ENCODE measurements at places on chromosomes 7 and 10.

DNA sequence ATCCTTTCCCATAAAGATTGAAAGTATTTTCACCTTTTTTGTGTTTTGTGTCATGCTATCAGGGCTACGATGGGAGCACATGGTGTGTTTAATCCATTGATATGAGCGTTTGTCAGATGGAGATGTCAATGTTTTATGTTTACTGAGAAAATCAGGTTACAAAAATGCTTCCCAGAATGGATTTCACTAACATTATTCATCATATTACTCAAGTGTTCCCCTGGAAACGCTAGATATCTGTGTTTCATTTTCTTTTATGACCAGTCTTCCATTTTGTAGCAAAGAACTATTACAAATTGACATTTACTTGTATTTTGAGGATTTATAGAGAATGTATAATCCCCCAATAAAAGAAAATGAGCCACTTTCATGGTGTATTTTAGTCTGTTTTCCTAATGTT is 293.5 kb upstream of the AKR1E2 start:
- DNase-seq, result no peak

DNA sequence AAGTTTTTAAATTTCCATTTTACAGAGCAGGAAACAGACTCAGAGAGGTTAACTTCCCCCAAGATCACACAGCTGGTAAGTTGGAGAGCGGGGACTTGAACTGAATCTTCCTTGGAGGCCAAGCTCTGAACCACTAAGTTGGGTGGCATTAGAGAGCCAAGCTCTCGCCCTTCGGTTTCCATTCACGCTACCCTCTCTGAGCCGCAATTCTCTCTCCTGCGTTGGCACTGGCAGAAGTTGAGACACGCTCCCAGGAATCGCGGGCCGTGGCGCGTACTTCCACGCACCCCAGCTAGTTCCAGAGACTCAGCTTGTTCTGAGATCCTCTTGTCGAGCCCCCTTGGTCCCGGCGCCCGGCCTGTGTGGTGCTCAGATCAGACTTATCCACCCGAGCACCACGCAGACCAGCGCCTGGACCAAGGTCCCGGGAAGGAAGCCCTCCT is 29.3 kb upstream of the VAX1 start:
- DNase-seq, result no peak

GRCh38 chr7:99955247-99955646 is 20.6 kb downstream of the AZGP1 start:
- DNase-seq, result no peak

- no peak for DNase-seq
Observed at GRCh38 chr7:15214976-15215375, 312.4 kb upstream of the DGKB start.

- no peak for DNase-seq
Observed at GRCh38 chr10:71742301-71743088, 22.9 kb upstream of the C10orf105 start.

GRCh38 chr7:593324-594115 is 73.9 kb upstream of the PDGFA start:
- peak; percentile 88 for DNase-seq

DNA sequence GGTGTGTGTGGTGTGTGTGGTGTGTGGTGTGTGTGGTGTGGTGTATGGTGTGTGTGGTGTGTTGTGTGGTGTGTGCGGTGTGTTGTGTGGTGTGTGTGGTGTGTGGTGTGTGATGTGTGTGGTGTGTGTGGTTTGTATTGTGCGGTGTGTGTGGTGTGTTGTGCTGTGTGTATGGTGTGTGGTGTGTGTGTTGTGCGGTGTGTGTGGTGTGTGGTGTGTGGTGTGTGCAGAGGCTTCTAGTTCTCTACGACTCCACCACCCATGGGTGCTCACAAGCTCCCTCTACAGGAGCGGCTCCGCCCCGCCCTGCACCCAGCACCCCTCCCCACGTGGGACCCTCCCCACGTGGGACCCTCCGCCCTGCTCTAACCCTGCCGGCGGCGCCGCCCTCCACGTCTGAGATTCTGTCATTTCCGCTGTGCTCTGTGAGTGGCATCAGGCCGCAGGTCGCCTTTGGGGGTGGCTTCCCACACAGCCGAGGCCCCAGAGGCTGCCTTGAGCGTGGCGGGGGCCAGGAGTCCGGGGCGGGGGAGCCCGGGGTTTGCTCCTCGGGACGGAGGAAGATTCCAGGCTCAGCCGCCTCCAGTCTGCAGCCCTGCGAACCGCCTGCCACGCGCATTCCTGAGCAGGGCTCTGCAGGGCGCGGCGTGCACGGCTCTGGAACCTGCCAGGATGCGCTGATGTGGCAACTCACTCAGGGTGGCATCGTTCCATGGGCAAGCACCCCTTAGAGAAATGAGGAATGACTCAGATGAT is 37.0 kb upstream of the DNAJB6 start:
- DNase-seq, result peak; percentile 65

DNA sequence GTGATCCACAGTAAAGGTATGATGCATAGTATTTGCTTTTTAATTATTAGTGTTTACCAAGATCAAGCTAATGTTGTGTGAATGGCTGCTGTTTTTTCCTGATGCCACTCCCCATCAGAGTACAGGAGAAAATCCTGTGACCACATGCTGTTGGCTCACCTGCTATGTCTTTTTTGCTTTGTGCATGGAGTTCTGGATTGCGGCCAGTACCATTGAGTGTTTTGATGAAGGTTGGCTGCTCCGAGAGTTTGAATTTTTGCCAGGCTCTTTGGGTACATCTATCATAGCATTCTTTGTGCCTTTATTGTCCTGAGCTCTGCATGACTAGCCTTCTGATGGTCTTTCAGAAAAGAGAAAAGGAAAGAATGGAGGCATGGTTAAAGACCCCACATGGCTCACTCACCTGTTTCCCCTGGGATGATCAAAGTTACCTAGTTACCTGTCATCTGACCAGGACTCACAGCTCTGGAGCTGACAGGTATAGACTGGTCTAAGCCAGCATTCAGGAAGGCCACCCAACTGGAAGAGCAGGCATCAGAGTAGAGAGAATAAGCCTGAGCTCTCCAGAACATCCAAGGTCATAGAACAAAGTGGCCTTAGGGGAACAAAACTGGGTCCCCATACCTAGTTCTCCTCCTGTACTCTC is 11.8 kb upstream of the SGPL1 start:
- DNase-seq, result no peak

DNA sequence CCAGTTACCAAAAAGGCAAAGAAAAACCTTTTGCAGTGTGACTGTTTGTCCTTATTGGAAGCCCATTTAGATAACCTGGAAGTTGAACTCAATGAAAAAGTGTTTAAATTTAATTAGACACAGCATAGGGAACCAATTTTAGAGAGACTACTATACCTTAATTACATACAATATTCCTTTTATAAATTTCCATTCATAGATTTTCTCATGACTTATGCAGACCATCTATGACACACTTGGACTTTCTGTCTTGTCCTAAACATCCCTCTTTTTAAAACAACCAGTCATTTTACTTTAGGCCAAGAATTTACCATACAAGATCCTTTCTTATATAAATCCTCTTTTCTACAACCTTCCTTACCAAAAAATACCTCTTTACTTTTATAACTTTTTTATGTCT is 61.6 kb downstream of the MTURN start:
- DNase-seq, result no peak

GRCh38 chr7:91034459-91035368 is 229.5 kb upstream of the FZD1 start:
- DNase-seq, result peak; percentile 62

DNA sequence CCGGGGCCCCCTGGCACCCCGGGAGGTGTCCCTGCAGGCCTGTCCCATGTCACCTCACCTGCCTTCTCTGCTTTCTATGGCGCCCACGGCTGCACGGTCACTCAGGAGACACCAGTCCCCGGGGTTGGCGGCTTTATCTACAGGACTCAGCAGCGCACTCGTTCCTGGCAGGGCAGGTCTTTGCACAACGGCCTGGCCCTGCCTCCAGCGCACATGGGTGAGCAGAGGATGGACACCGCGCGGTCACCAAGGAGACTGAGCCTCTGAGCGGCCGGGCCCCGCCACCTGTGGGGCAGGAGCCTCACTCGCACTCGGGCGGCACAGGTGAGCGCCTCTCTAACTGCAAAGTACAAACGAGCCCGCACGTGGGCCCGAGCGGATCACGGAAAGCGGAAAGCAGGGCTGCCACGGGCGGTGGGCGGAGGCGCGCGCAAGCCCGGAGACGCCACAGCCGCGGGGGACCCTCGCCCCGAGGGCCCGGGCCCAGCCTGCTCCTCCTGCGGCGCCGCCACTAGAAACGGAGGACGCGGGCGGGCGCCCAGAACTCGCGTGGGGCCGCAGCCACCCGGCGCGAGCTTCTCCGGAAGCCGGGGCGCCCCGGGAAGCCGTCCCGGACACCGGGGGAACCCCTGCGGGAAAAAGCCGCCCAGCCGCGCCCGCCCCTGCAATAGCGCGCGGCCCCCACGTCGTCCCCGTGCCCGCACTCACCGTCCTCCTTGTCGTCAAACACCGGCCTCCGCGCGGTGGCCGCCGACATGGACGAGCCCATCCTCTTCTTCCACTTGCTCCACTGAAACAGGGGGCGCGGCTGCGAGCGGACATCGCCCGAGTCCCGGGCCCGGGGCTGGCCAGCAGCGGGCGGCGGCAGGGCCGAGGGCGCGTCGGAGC is 642 bp downstream of the STK32C start:
- no peak for DNase-seq

- DNase-seq, result no peak
Observed at GRCh38 chr10:97608991-97609561, 19.6 kb downstream of the C10orf62 start.

- DNase-seq, result no peak
Observed at GRCh38 chr7:20828947-20829346, 42.3 kb upstream of the SP8 start.

GRCh38 chr7:27689591-27690164 is 27.0 kb upstream of the HIBADH start:
- no peak for DNase-seq

DNA sequence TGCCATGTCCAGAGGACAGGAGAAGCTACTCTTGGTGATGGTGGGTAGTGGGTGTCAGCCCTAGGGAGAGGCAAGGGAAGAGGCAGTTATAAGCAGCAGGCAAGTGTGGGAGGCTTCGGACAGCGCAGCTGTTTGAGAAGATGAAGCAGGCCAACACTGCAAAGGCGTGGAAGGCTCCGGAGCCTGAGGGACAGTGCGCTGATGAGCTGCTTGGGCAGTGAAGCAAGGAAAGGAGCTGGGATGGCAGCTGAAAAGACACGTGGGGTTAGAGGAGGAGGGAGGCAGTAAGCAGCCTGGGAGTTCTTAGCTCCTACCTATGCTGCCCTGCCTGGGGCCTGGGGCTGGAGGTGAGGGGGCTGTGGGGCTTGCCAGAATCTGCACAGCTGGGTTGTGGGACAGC is 50.1 kb upstream of the CRTAC1 start:
- no peak for DNase-seq

- no peak for DNase-seq
Observed at GRCh38 chr7:112167147-112167546, 39.1 kb downstream of the DOCK4 start.

DNA sequence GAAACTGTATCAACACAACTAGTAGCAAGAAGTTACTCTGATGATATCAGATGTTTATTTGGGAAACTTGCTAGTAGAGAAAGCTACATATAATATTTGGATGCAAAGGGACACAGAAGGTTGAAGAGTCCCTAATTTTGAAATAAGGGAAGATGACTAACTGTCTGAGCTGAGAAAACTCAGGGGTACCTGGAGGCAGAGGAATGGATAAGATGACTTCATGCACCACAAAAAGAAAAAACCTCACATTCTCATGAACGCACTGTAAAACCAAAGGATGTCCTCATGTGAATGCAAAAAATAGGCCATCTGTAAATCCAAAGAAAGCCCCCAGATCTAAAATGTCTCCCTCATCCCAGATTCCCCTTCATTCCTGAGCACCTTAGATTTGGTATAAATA is 29.3 kb downstream of the PRSS2 start:
- DNase-seq, result no peak

DNA sequence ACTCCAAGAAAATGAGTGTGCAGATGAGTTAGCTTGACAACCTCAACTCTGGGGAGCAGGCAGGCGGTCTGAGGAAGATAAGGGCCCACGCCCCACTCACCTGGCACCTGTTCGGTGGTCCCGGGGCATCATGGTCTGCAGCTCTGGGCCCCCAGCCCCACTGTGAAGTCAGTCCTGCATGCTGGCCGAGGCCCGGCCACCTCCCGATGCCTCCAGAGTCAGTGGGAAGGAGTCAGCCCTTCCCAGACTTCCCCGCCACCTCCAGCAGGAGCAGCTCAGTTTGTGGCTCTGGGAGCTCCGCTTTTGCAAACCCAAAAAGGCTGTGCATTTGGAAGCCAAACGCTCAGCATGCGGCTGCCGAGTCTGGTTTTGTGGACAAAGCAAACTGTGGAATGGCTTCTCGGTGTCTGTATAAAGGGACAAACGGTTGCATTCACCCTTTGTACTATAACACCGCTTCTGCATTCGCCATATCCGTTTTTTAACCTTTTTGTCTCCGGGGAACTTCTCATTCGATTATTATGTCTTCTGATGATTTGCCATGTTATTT is 167.3 kb downstream of the CCDC3 start:
- no peak for DNase-seq

GRCh38 chr7:139899328-139899955 is 70.4 kb downstream of the TBXAS1 start:
- DNase-seq, result no peak

- DNase-seq, result no peak
Observed at GRCh38 chr10:31319602-31320549, 860 bp downstream of the ZEB1 start.

- DNase-seq, result no peak
Observed at GRCh38 chr7:17402628-17403278, 104.3 kb downstream of the AHR start.

DNA sequence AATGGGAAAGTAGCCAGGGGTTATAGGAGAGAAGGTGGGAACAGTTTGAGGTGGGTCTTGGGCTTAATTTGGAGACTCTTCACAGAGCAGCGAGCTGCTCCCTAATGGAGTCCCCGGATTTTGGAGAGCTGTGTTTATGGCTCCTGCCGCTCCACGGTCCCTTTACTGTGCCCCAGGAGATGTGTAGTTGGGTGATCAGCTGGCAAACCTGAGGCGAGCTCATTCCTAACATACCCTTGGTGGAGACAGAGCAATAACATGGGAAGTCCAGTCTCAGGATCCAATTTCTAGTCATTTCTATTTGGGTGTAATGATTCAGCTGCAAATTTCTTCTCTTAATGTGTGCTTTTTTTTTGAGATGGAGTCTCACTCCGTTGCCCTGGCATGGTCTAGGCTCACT is 1.5 kb downstream of the GARIN1A start:
- no peak for DNase-seq

DNA sequence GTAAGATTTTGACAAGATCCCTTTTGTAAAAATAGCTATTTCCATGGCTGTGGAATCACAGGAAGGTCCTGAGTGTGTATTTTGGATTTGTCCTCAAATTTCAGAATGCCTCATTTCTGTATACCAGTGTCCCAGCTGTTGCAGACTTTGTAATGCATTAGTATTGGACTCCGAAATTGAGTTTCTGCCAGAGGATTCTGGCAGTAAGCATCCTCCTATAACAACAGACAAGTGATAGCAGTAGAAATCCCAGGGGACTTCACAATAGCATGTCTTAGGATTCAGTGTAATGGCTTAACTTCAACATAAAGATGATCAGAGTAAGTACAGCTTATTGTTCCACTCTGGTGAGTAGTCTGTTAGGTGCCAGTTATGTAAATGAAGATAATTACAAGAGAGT is 104.6 kb downstream of the FOXP2 start:
- no peak for DNase-seq
